ENCODE measurements at places on chromosomes 7 and 10.
A peak's percentile ranks its signal among the peaks of the same experiment; 100 is the strongest.

DNA sequence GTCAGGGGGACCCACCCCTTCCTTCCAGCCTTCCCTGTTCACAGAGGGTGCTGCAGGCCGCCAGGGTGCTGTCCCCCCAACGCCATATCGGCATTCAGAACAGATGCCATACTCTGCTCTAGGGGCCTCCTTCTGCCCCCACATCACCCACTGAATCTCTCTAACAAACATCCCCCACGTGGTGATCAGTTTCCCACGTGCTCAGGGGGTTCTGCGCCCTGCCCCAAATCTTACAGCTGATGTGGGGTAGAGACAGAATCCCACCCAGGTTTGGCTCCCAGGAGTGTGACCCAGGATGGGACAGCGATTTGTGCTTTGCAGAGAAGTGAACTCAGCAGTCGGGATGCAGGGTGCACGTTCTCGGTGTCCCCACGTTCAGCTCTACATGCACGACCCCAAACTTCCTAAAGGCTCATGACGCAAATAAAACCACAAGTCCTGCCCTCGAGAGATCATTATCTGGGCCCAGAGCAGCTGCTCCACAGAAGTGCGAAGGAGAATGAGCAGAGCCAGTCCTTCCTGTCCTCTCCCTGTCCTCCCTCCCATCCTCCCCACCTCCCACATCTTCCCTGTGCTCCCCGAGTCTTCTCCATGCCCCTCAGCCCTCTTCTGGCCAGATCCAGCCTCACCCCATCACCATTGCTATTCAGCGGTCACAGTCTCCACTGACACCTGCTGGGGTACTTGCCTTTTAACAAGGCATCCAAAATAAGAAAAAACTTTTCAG is 423.4 kb downstream of the DNAJB6 start:
- DNase-seq: no peak

DNA sequence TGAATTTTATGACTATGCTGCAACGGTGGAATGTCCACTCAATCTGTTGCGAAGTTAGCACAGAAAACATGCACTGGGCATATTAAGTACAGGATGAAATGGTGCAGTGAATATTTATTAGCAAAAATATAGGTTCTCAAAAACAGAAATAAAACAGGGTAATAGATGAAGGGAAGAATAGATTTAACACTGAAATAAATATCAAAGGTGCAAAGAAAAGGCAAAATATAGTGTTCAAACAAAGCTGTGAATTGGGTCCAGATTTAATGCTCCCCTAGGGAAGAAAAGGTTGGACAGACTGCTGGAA is 435.2 kb upstream of the MGMT start:
- no peak for DNase-seq

DNA sequence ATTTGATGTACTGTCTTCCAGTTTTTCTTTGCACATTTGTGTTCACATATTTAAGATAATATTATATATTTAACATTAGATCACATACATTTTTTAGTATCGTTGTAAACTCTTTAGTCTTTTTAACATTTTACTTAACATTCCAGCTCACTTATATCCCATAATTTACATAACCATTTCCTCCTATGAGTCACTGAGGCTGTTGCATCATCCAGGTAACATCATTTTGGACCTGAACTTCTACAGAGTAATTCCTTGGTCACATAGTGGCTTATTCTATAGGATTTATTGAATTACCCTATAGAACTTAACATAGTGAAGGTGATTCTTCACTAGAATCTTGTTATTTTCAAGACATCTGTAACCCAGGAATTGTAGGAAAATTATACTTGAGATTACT is 194.4 kb downstream of the POU6F2 start:
- DNase-seq: no peak

- no peak for DNase-seq
Measured at GRCh38 chr10:129771991-129772431, 192.1 kb downstream of the EBF3 start.

DNA sequence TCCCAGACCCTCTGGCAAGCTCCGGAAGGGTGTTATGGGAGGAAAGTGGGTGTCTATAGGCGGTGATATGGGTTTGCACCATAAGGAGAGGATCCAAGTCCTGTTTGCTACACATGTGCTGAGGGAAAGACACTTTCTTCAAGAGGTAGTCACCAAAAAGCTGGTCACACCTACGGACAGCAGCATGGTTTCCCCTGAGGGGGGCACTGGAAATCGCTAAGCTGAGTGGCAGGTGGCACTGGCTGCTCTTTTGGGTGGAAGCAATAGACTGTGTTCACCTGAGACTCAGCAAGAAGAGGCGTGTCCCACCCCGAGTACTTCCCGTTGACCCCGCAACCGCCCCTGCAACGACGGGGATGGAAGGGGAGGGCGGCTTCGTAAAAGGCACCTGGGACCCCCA is 1.8 kb upstream of the FOXI2 start:
- DNase-seq: no peak

DNA sequence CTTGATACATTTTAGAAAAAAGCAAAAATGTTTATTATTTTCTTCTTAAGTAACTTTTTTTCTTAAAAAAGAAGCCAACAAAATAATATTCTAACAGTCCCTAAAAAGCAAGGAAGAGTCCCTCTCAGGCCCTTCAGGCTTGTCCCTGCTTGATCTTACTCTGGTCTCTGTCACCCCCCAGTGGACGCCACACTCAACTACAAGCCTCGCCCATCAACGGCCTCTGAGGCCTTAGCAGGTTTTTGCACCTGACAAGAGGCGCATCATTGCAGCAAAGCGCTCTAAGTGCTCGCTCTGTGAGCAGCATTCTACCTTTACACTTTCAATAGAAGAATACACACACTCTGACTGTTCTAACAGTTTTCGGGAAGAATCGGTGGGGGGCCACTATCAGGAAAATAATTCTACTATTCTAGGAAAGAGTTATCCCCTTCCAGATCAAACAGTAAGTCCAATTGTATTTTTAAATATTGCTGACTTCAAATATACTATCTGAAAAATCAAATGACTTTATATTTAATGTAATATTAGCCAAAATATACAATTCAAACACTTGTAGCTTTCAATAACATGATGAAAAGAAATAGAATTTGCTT is 139.2 kb downstream of the USP6NL start:
- DNase-seq: peak; percentile 26

DNA sequence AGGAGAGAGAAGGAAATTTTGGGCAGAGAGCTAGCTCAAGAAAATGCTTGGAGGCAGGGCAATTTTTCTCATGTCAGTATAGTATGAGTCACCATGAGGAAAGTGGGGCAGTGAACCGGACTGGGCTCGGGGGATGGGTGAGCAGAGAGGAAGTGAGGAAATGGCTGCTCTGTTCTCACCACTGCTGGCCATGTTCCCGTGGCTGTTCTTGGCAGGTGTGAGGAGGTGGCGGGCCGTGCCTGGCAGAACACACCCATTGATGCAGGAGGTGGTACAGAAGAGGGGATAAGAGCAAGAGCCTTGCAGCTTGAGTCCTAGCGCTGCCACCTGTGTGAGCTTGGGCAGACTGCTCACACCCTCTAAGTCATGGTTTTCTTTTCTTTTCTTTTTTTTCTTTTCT is 304.4 kb upstream of the LYZL1 start:
- no peak for DNase-seq

- no peak for DNase-seq
Measured at GRCh38 chr7:64884913-64885370, 18.1 kb upstream of the ZNF273 start.

GRCh38 chr10:126336801-126337200 is 51.5 kb downstream of the ADAM12 start:
- DNase-seq: no peak

- no peak for DNase-seq
Measured at GRCh38 chr10:32930036-32930435, 28.0 kb downstream of the ITGB1 start.
